Esophagus (tissue), 2 donors: ENCODE measurements at places on chromosomes 7 and 10. TPM values are rescaled to one million over a fixed set of nuclear protein-coding genes. Genes with fewer than 3 reads are reported as not detected.

Gene SHH
- 0.01 TPM for polyA plus RNA-seq

Gene GRID2IP
- polyA plus RNA-seq = 0.44 TPM

Gene ZMIZ2
- polyA plus RNA-seq = 22.5 TPM

Gene SORBS1
- polyA plus RNA-seq = 66.3 TPM

Gene HSPA12A
- 1.7 TPM for polyA plus RNA-seq

Gene ACTA2
- 164 TPM for polyA plus RNA-seq

Gene GIMAP4
- 5.3 TPM for polyA plus RNA-seq

Gene MYO1G
- 2.3 TPM for polyA plus RNA-seq

Gene ADRA2A
- 0.08 TPM for polyA plus RNA-seq

Gene CALCR
- not detected for polyA plus RNA-seq

Gene HGF
- 0.12 TPM for polyA plus RNA-seq

Gene AOAH
- 0.71 TPM for polyA plus RNA-seq

Gene CCDC172
- polyA plus RNA-seq = not detected
